Mucosa of gallbladder (tissue), 1 donor: ENCODE measurements at places on chromosomes 6 and 20. TPM values are rescaled to one million over a fixed set of nuclear protein-coding genes. Genes with fewer than 3 reads are reported as not detected.

- no peak for DNase-seq
Observed at GRCh38 chr6:56848105-56848504, 106.8 kb upstream of the BEND6 start.

GRCh38 chr6:139603581-139603980, 229.1 kb upstream of the CITED2 start:
- no peak for DNase-seq

- DNase-seq, result no peak
Observed at GRCh38 chr20:46264391-46265266, 43.7 kb downstream of the CDH22 start.

DNA sequence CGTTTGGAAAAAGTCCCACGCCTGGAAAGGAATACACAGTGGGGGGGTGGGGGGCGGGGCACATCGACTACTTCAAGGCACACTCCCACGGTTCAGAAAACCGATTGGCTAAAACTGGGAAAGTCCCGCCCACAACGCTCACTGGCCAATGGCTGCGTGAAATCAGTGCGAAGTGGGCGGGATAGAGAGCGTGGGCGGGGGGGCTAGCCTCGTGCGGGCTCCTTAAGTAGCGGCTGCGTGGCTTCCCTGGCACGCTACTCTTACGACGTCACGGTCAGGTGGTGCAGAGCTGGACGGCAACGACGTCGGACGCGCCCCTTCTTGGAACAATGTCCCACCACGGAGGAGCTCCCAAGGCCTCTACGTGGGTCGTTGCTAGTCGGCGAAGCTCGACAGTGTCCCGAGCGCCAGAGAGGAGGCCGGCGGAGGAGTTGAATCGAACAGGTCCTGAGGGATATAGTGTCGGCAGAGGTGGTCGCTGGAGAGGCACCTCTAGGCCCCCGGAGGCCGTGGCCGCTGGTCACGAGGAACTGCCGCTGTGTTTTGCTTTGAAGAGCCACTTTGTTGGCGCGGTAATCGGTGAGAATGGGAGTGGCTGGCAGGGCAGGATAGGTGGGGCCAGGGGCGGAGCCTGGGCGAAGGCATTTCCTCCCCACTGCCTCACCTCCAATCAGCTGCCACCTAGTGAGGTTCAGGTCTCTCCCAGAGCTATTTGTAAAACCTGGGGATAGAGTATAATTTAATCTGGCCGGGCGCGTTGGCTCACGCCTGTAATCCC, at the start of gene DDX43:
Gene DDX43 (plus strand): TSS at position 252 of the 778 bp plus-strand sequence. CDS start 78 bp downstream, at position 330.
- peak; percentile 49 for DNase-seq

DNA sequence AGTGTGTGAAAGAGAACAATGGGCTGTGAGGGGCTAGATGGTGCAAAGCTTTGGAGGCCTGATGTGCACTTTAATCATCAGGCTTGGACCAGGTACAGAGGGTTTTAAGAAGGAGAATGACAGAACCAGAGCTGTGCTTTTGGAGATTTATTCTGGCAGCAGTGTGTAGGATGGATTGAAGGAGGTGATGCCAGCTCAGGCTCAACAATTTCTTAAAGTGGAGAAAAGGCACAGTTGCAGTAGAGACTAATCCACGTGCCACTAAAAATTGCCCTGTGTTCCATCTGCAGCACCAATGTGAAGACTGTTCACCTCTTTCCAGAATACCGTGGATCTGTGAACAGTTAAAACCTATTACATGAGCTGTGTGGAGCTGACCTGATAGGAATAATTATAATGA, 134.7 kb downstream of the FUT9 start:
- no peak for DNase-seq

DNA sequence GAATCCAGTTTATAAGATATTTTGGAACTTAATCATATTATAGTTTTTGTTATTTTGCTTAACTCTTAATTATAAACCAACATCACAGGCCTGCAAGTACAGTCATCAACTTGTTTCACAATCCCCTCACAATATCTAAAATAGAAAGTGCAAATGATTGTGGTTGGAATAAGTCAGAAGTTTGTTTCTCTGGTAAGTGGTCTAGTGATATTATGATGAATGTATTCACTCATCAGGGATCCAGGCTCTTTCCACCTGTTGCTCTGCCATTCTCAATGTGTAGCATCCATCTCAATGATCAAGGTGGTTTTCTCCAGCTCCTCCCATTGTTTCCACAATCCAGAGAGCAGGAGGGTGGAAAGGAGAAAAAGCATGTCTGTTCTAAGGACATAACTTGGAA, 54.2 kb downstream of the OPN5 start:
- DNase-seq, result no peak

GRCh38 chr6:32460528-32460927, 20.8 kb downstream of the HLA-DRA start:
- DNase-seq, result no peak

Gene GPX5
- total RNA-seq, result not detected

Gene TPX2
- total RNA-seq, result 2.6 TPM

Gene AVP
- total RNA-seq, result not detected

Gene KCNQ5
- 2.3 TPM for total RNA-seq
